CD14-positive monocyte (primary cell): ENCODE measurements at places on chromosomes 7 and 10. TPM values are rescaled to one million over a fixed set of nuclear protein-coding genes. Genes with fewer than 3 reads are reported as not detected.

The TMEM243 gene
- polyA plus RNA-seq, result 30.8 TPM

The CYP3A5 gene
- polyA plus RNA-seq, result 0.05 TPM

The ORAI2 gene
- polyA plus RNA-seq, result 50.0 TPM

The CDK1 gene
- polyA plus RNA-seq, result 0.08 TPM

The ARHGEF35 gene
- 0.05 TPM in 1 of 2 replicates, not detected in the other for polyA plus RNA-seq

The FXYD4 gene
- polyA plus RNA-seq, result not detected

The RPA3 gene
- polyA plus RNA-seq, result 4.6 and 6.2 TPM in 2 replicates

The CPEB3 gene
- 2.2 and 2.9 TPM in 2 replicates for polyA plus RNA-seq

The NXPH1 gene
- polyA plus RNA-seq, result not detected

The CD36 gene
- polyA plus RNA-seq, result 1,135 TPM

The NME8 gene
- 3.2 TPM for polyA plus RNA-seq

The ZNF804B gene
- polyA plus RNA-seq, result not detected in 2 replicates

The CFAP46 gene
- not detected for polyA plus RNA-seq

The TET1 gene
- 0.01 TPM in 2 replicates for polyA plus RNA-seq

The SVOPL gene
- not detected in 2 replicates for polyA plus RNA-seq

The LOXL4 gene
- polyA plus RNA-seq, result 0.05 TPM

The DENND2A gene
- not detected in 2 replicates for polyA plus RNA-seq

The HOXA1 gene
- 0.37 and 0.45 TPM in 2 replicates for polyA plus RNA-seq

The UBTD1 gene
- polyA plus RNA-seq, result 19.0 and 31.7 TPM in 2 replicates

The SOSTDC1 gene
- polyA plus RNA-seq, result not detected

The STEAP1B gene
- 0.16 TPM for polyA plus RNA-seq

The CTTNBP2 gene
- 0.33 and 1.4 TPM in 2 replicates for polyA plus RNA-seq

The EPHB6 gene
- 9.3 TPM for polyA plus RNA-seq

The CABCOCO1 gene
- polyA plus RNA-seq, result not detected

The ZC3HAV1L gene
- 0.10 TPM for polyA plus RNA-seq

The SAP25 gene
- not detected for polyA plus RNA-seq

The NODAL gene
- not detected in 2 replicates for polyA plus RNA-seq

The ELMO1 gene
- polyA plus RNA-seq, result 46.6 TPM

The ZP3 gene
- polyA plus RNA-seq, result 3.9 and 4.3 TPM in 2 replicates

The PON3 gene
- polyA plus RNA-seq, result not detected

The SPDYE16 gene
- 0.06 and 0.23 TPM in 2 replicates for polyA plus RNA-seq

The OR6B1 gene
- polyA plus RNA-seq, result not detected

The GPR158 gene
- not detected for polyA plus RNA-seq

The LGI1 gene
- not detected for polyA plus RNA-seq

The TPST1 gene
- 1.1 and 4.2 TPM in 2 replicates for polyA plus RNA-seq
